Activated CD8-positive, alpha-beta memory T cell treated with anti-CD3 and anti-CD28 coated beads for 1 hour (primary cell): ENCODE measurements at places on chromosomes 7 and 10.

DNA sequence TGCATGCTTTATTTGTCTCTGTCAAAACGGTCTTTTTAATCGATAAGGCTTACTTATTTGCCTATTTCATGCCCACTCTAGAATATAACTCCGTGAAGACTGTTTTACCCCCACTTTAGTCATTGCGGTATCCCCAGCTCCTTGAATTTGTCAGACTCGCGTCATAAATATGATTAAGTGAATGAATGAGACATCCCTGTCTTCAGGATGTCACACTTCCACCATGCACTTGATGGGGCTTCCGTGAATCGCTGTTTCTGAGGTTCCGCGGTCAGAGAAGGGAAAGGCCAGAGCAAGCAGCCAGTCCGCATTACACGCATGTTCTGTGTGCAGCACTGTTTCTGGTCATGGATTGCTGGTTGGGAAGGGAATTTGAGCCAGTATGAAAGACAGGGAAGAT is 138.8 kb downstream of the CELF2 start:
- DNase-seq: no peak

DNA sequence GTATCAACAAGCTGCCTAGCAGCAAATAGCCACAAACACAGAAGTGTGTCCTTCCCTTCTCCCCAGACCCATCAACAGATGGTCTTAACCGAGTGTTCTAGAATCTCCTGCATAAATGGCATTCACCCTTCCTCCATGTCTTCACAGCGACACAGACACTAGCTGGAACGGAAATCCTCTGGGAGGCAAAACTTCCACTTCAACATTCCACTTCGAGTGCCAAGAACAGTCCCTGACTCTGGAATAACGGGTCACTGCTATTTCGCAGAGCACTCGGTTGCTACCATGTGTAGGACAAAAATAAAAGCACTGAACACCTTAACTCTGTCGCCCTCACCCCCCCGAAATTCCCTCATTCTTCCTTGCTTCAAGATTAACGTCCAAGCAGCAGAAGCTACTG is 65.1 kb downstream of the SFMBT2 start:
- DNase-seq: no peak

DNA sequence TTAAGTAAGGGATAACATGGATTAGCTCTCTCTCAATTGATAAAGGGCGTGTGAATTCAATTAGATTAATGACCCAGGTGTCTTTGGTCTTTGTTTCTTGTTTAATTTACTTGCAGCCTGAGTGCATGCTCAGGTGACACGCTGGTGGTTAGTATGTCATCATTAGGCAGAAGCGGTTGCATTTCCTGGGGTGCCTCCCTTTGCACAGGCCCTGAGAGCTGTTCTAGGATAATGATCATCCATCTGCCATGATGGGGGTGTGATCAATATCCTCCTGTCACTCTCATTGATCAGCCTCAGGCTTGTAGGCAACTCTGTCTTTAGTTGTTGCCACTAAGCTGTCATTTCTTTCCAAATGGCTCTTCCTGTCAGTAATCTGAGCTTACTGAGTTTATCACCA is 99.6 kb upstream of the NPS start:
- no peak for DNase-seq

- no peak for DNase-seq
These were observed 798 bp upstream of the MACROH2A2 start for GRCh38 chr10:70051848-70052247.

DNA sequence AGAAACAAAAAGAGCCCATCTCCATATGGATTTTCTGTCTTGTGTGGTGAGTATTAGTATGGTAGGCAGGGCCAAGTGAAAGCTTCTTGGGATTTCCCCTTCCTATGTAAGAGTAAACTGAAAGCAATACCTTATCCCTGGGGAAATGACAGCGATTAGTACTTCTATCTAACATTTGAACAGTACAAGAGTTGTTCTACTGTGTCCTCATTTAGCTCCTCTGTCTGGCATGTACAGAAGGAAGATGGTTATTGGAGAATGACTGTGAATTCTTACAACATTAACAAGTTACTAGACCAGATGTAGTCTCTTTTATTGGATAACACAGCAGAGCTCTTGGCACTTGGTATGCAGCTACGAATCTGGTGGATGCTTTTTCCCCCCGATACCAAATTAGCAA is 17.9 kb upstream of the TRIL start:
- DNase-seq: no peak

- no peak for DNase-seq
These were observed 40.8 kb downstream of the RBM20 start for GRCh38 chr10:110684800-110685446.
